ENCODE measurements at places on chromosomes 2 and 18.

GRCh38 chr2:143486976-143487375 is 357.8 kb downstream of the ARHGAP15 start:
- no peak for DNase-seq

DNA sequence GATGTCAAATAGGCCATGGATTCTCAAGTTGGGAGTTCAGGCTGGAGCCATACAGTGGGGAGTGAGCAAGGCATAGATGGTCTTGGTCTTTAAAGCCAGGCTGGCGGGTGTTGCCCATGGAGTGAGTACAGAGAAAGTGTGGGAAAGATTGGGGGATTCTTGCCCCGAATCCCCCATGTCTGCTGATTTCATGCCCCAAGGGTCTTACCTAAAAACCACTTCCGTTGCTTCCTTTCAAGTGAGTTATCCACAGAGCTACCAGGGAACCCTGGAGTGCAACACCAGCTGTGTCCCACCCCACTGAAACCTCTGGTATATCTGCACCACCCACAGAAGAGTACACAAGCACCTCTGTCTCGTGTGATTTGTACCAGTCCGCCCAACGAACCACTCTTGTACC is 31.4 kb downstream of the FHOD3 start:
- no peak for DNase-seq

GRCh38 chr2:129056309-129056958 is 737.8 kb upstream of the HS6ST1 start:
- no peak for DNase-seq

DNA sequence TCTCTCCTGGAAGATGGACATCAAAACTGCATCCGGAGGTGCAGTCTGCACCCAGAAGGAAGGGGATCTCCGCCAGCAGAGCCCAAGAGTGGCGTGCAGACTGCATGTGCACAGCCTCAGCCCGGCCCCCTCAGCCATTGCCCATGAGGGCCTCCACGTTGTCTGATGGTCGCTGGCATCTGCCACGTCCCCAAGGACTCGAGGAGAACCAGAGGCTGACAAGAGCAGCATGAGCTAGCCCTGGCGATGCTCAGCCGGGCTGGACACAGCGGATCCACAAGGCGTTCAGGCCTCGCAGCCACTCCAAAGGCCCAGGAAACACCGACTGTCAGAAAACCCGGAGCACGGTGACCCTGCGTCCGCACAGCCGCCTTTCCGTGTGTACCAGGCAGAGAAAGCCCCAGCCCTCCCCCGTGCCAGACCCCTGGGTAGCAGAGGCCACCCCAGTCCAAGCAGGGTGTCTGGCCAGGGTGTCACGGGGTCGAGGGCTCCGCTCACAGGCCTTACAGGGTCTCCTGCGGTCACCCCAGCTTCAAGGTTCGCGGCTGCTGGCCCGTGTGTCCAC is 48.3 kb downstream of the SLC66A2 start:
- no peak for DNase-seq

- no peak for DNase-seq
Observed at GRCh38 chr18:32548688-32549087, 78.0 kb upstream of the GAREM1 start.
